Amygdala (tissue), 56 donors: ENCODE measurements at places on chromosomes 16 and 17.

- DNase-seq: no peak
Measured at GRCh38 chr17:2724784-2725164, 13.2 kb upstream of the CLUH start.

DNA sequence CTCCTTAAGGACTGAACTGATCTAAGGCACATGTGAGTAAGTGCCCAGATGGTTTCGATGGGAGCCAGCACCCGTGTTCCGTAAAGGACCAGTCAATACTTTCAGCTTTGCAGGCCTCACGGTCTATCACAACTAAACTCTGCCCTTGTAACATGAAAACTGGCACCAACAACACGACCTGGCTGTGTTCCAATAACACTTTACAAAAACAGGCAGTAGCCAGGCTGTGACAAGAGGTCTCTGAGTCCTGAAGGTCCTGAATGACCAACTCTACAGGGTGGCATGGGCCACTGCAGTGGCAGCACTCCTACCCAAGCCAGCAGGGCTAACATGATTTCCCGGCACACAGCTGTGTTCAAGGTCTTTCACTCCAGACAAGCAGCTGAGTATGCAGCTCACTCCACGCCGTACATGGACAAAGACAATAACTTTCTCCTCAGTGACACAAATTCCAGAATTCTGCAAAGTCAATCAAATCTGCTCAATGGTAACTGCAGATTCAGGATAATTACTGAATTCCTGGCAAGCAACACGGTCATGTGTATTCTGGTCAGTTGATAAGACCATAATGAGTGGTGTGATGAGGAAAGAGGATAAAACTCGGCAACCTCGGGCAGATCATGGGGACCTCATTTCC is 15.3 kb downstream of the NPLOC4 start:
- DNase-seq: no peak

- DNase-seq: no peak
Measured at GRCh38 chr17:58617563-58617962, 74.3 kb downstream of the TEX14 start.

DNA sequence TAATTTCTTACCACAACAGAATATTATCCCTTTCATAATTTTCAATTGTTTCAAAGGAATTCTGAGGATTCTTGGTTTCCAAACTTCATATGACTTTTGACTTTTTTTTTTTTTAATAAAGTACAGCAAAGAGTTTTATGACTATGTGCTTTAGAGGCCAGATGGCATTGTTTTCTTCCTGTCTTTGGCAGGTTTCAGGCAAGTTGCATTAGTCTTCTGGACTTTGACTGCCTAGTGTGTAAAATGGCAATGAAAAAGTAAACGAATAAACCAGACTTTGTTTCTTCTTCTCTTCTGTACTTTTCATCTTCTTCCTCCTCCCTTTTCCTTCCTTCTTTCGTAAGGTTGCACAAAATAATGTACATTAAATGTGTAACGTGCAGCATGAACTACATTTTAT is 172.6 kb upstream of the RBFOX1 start:
- no peak for DNase-seq

DNA sequence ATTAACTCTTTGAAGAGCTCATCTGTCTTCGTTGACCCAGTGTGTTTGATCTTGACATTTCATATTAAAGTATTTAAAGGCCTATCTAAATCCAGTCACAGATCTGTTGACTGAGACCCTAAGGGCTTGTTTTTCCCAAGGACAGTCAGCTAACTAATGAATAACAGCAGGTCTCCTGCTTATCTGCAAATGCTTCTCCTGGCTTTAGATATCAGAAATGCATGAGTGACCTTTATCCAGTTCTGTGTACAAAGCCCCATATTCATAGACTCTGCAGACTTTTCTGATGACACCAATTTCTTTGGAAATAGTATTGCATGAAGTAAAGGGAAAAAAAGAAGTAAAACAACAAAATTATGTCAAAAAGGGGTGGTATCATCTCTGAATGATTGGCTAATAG is 70.3 kb downstream of the YPEL2 start:
- no peak for DNase-seq

DNA sequence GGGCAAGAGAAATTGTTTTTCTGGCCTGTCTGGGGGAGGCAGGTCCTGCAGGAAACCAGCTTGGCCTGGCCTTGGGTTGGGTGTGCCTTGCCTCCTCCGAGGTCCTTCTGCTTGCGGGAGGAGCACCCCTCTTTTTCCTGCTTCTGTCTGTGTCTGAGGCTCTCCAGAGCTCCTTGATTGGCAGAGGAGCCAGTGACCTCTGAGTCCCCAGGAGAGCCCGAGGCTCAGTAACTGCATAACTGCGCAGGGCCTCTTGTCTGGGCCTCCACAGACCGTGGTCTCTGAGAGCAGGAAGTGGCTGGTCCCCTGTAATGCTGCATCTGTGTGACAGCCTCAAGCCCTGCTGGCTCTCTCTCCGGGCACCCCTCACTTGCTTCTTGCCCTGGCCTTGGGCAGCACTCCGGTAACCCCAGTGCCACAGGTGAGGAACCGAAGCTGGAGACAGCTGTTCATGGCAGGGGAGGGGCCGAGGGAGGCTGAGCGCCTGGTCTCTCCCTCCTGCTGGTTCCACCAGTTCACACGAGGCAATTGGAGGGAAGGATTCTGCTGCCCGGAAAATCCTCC is 1.6 kb downstream of the CAPN15 start:
- DNase-seq: no peak

DNA sequence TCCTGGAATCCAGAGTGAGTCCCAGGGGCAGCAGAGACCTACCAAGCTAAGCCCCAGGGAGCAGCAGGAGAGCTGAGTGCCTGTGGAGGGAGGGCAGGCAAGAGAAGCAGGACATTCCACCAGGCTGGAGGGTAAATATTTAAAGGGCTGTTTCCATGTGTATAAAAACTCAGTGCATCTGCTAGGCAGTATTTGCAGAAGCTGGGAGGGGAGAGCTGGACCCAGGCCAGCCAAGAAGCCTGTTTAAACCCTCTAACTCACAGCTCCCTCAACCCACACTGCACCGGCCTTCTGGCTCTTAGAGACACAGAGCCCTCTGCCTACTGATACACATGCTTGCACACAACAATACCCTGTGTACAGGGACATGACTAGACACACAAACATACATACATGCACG is 22.5 kb upstream of the TMEM132E start:
- no peak for DNase-seq

- no peak for DNase-seq
Measured at GRCh38 chr17:32820440-32820839, 56.5 kb downstream of the MYO1D start.

GRCh38 chr17:66692421-66692690 is 142.6 kb upstream of the CACNG5 start:
- DNase-seq: no peak

- DNase-seq: no peak
Measured at GRCh38 chr16:4410335-4411075, 5.9 kb downstream of the CORO7 start.

GRCh38 chr16:266258-267164 is 9.2 kb downstream of the RGS11 start:
- DNase-seq: no peak

- no peak for DNase-seq
Measured at GRCh38 chr17:35129154-35129972, 7.9 kb downstream of the FNDC8 start.

DNA sequence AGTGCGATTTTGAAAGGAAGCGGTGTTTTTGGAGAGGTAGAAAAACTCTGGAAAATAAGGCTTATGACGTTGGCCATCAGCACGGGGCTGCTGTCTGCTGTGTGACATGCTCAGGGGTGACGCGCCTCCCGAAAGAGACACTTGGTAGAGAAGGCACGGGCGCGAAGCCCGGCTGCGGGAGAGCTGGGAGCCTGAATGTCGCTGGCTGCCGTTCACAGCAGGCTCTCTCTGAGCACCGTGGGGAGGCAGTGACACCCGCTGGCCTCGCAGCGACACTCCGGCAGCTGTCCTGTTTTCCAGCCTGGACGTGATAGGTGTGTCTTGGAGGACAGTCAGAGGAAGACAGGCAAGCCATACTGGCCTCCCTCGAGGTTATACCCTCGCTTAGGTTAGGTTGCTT is 759.1 kb upstream of the RBFOX1 start:
- DNase-seq: peak; percentile 35

DNA sequence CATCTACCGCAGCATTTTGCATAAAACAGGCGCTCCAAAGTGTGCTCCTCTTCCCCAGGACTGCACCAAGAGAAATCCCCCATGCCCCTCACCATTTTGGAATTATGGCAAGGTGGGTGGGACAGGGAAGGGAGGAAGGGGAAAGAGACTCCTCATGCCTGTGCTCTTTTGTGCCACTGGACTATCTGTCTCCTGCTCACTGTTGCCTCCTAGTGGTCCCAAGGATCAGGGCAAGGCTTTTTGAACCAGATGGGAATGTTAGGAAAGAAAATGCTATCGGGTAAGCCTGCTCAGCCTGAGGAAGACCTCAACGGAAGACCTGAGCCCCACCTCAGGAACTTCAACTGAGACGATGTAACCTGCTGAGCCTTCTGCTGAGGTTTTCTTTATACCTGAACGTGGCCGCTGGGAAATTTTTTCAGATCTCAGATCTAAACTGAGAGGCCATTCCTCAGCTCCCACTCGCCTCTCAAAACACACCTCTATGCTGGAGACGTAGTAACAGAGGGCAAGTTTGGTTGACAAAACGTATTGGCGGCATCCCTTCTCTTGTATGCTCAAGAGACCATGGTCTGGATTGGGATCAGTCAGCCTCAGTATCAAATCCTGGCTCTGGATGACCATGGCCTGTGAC is 58.3 kb downstream of the SPACA3 start:
- DNase-seq: no peak

DNA sequence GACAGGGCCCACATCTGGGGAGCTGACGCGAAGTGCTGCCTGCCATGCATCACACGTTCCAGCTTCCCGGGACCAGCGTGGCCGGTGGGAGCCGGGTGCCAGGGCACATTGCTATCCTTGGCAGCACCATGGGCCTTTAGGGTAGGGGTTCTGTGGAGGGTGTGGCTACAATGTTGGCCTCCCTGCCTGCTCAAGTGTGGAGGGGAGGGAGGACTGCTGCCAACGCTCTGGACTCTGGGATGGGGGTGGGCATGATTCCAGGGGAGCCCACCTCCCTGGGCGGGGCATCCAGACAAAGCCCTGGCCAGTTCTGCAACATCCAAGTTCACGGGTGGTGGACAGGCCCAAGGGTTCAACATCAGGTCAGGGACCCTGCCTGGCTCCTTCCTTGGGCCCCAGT is 13.9 kb downstream of the GRB7 start:
- DNase-seq: no peak

GRCh38 chr17:31527606-31528005 is 136.1 kb downstream of the RAB11FIP4 start:
- no peak for DNase-seq

DNA sequence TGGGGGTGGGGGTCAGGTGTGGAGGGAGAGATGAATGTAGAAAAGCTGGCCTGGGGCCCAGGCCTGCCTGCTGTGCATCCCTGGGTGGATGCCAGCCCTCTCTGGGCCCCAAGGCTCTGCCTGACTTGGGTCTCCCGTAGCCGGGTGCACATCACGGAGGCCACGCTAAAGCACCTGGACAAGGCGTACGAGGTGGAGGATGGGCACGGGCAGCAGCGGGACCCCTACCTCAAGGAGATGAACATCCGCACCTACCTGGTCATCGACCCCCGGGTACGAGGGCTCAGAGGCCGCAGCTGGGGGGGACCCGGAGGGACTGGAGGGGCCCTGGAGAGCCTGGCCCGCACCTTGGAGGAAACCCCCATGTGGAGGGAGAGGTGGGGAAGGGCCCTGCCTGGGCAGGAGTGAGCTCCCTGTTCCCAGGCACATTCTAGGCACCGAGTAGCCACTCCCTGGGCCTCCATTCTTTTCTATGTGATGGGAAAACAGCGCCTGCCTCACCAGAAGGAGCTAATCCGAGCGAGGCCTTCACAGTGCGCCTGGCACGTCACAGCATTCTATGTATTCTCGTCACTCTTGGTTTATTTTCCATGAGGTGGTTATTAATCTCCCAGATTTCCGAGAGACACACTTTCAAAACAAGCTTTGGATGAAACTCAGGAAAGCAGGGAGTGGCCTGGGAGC is 34.7 kb downstream of the ADCY7 start:
- DNase-seq: no peak

DNA sequence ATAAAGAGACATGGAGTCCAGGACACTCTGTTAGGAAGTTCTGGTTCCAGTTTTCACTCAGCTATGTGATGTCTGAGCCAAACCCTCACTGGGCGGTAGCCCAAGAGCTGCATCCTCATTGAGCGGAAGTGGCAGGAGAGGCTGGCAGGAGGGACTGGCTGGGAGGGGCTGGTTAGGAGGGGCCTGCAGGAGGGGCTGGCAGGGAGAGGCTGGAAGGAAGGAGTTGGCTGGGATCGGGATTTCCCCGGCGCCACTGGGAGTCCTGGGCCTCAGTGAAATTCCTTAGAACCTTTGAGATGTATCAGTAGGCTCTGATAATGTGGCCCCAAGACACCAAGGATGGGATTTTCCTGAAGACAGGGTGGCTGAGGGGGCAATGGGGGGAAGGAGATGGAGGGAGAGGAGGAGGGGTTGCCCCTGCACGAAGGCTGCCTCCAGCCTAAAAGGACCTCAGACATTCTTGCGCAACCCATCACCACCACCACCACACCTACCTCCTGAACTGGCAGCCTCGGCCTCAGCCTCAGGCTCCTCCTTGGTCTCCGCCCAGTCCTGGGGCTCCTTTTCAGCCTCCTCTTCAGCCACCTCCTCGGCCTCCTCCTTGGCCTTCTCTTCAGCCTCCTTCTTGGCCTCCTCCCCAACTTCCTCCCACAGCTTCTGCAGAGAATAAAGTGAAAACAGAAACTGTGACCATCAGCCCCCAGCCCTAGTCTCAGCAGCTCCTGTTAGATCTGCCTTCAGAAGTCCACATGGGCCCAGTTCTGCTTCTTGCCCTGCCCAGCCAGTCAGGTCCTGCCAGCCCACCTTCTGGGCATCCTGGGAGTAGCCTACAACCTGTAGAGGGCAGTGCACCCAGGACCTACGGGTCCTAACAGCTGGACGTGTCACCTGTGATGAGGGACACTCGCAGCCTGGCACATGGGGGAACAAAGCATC is 31.7 kb downstream of the CNGB1 start:
- no peak for DNase-seq

DNA sequence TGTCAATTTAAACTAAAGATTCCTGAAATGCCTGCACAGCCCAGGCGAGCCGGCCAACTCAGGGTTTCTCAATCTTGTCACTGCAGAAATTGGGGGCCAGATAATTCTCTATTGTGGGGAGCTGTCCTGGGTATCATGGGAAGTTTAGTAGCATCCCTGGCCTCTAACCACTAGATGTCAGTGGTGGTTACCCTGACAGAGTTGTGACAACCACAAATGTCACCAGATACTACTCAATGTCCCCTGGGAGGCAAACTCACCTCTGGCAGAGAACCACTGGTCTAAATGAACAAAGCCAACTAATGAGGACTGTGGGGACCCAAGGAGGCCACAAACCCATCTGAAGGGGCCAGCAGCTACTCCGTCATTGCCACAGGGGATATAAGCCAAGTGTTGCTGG is 90.9 kb downstream of the MYH11 start:
- DNase-seq: no peak

DNA sequence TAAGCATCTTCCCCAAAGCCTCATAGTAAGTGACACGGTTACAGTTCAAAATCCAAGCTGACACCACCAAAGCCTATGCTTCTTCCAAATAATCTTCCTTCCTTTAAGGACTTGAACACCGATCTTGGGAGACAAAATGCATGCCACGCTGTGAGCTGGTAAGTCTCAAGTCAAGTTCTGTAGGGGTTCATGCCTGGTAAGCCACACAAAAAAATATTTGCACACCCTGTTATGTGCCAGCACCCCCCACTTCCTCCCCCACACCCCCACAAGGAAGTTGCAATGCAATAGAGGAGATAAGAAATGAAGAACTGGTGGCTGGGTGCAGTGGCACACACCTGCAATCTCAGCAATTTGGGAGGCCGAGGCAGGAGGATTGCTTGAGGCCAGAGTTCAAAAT is 5.6 kb downstream of the NOG start:
- no peak for DNase-seq
